T47D (cell line): ENCODE measurements at places on chromosomes 1 and 21.
A peak's percentile ranks its signal among the peaks of the same experiment; 100 is the strongest.

DNA sequence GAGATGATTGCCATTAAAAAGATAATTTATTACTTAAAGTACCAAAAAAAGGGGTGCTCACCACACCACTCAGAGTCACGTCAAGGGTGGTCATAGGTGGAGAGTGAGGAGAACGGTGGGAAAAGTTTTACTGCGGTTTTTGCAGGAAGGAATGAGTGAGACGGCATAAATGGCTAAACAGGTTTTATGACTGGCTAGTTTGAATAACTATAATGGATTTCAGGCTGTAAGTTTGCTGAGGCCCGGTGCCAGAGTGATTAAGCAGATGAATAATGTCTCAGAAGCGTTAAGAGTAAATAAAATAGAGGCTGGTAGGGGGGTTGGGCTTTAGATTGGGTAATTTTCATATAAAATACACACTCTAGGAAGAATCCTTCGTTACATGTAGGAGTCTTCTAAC lies 1337.8 kb downstream of the AMY1C start:
- DNase-seq = no peak

GRCh38 chr1:109823543-109824348 lies 60.0 kb upstream of the EPS8L3 start:
- no peak for DNase-seq

DNA sequence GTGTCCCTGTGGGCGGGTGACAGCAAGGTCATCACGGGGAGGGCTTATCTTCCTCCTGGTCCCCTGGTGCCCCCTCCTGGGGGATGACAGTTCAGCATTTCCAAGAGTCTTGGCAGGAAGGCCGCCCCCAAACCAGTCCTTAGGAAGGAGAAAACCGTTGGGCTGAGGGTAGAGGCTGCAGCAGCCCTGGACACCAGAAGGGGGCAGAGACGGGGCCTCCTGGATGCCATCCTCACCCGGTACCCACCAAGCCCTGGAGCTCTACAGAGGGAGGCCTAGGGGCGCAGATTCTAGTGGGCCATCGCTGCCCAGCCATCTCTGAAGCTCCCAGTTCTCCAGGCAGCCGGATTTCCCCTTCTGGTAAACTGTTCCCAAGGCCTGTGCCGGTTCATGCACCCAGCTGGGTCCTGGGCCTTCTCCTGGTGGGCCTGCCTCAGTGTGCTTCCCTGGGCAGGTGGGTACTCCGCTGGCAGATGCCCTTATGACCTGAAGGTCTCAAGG lies 14.8 kb upstream of the ZNF669 start:
- DNase-seq = no peak

DNA sequence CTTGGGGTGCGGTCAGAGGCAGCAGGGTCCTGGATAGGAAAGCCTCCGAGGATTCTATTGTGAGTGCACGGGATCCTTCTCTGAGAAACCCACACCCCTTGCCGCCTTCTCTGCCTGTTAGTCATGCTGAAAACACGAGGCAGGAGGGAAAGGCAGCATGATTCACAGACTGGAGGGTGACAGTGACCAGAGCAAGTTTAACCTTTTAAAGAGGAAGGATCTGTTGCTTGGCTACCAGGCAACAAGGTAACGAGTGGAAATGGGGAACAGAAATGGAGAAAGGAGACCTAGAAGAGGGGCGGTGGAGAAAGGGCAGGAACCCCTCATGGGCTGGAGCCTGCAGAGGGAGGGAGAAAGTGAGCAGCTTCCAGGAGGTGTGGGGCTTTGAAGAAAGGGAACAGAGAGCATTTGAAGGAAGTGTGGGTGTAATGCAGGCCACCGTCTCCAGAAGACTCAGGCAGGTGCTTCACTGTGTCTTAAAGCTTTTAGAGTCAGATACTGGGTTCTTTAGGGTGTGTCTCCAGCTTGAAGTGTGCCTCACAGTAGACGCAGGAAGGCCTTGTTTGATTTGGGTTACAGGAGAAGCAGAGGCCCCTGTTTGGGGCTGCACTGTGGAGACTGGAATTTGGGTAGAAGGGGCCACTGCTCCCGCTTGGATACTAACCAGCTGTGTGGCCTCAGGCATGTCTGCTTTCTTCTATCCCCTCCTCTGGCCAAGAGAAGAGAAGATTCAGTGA lies 19.1 kb downstream of the OPTC start:
- peak; percentile 32 for DNase-seq

DNA sequence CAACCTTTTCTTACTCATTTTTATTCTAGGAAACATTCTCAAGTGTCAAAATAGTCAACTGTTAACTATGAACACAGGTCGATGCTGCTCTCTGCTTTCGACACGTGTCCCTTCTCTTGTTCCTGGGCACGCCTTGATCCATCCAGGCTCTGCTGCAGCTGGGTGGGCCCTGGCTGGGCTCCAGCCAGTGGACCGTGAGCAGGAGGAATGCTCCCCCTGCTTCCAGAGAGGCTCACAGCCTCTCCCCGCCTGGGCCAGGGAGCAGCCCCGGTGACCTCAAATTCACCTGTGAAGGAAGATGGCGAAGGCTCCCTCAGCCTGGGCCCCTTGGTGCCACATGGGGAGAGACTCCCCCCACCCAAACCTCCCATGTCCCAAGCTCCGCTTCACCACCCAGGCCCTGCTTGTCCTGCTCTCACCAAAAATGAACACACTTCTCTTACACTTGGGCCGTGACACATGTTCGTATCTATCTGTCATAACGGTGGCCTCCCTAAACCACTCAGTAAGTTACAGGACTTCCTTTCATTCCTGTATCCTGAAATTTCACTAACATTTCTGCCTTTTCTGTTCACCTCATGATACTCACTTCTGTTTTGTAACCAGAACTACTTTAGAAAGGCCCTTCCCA lies 24.6 kb upstream of the ADARB1 start:
- no peak for DNase-seq

- DNase-seq = no peak
Observed at GRCh38 chr21:35026617-35027562, 22.2 kb downstream of the RUNX1 start.

GRCh38 chr21:38979271-38980121 lies 173.8 kb downstream of the ETS2 start:
- DNase-seq = no peak

DNA sequence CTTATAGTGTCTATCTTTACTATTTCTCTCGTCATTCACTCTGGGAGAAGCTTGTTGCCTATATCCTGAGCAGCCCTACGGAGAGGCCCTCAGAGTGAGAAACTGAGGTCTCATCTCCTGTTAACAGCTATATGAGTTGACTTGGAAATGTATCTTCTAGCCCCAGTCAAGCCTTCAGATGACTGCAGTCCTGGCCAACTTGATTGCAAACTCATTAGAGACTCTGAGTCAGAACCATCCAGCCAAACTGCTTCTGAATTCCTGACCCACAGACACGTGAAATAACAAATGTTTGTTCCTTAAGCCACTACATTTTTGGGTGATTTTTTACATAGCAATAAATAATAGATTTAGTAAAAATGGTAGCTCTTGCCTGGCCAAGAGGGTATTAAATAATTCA lies 3.9 kb upstream of the ZBED6 start:
- DNase-seq = no peak

DNA sequence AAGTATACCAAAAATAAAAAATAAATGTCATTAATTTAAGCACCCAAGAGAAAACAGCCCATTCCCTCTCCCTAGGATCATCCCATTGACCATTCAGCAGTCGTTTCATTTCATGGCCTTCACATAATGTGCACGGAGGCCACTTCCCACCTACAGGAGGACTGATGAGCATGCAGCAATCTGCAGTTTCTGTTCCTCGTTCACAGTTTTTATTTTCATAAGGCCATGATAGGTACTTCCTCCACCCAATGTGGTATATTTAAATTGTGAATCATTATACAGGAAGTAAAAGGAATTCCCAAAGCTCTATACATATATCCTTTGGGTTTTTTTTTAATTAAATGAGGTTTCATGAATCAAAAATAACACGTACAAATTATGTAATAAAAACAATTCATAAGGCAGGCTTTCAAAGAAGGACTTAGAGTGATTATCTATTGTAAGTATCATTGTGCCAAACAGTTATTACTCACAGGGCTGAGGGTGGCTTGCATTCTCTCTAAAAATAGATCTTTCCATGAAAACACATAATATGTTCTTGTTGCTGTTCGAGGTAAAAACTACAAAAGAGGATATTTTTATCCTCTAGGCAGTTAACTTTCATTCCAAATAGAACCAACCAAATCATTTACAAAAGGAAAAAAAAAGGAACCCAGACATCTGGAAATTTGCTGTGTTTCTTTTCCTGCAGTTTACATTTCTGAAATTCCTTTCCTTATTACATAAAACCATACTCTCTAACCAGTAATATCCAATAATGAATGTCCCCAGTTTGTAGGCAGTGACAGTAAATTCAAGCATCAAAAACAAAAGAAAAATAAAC lies 27.5 kb upstream of the SLC44A3 start:
- peak; percentile 23 for DNase-seq

DNA sequence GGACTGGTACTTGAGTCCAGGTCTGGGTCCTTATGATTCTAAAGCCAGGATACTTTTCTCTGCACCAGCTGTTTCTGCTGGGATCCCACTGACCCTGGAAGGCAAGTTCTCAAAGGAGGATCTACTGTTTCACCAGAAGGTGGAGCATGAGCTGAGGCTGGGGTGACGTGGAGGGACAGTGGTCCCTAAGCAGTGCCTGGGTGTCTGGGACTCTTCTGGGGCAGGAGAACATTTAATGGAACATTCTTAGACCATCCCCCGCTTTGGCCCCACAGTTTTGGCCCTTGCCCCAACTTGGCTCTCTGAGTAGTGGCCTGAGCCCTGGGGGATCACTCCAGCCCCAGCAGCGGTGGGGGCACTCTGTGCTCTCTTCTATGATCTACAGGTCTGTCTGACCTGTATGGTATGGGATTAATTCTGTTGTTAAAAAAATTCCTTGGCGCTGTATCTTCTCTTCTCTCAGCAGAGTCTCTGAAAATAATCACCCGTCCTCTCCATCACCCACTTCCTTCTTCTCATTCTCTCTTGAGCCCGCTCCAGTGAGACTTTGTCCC lies 60.3 kb upstream of the CSF3R start:
- DNase-seq = peak; percentile 15

- DNase-seq = no peak
Observed at GRCh38 chr1:116544588-116545358, 26.1 kb downstream of the CD58 start.
